Bone marrow (tissue), 2 donors: ENCODE measurements at places on chromosomes 13 and 19.
A peak's percentile ranks its signal among the peaks of the same experiment; 100 is the strongest.

- no peak for DNase-seq
Observed at GRCh38 chr13:31587698-31588266, 151.5 kb upstream of the RXFP2 start.

GRCh38 chr19:11499220-11499726 is 6.4 kb downstream of the ZNF653 start:
- DNase-seq: no peak

DNA sequence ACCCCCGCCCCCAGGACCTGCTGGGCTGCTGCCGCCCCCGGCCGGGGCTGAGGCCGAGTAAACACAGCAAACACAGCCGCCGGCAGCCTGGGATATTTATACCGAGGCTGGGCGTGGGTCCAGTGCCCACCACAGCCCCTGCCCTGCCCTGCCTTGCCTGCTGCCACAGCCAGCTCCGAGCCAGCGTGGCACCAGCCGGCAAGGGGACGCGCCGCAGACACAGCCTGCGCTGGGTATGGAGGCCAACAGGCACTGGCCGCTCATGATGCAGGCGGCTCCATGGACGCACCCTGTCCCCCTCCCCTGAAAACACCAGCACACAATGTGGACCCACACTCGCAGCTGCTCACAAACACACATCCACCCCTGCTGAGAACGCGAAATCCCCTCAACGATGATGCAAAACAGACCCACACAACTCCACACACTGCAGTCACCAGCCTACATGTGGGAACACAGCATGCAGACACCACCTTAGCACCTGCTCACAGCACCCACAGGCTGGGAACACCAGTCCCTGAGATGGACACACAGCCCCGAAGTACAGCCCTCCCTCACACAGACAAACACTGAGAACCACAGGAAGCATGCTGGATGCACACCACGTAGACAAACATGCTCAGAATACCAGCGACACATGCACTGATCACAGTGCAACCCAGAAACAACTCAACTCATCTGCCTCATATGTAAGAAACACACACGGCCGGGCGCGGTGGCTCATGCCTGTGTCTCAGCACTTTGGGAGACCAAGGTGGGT is 16.2 kb downstream of the CCDC97 start:
- DNase-seq: no peak

- DNase-seq: no peak
Observed at GRCh38 chr13:79481685-79482052, 714 bp downstream of the NDFIP2 start.

DNA sequence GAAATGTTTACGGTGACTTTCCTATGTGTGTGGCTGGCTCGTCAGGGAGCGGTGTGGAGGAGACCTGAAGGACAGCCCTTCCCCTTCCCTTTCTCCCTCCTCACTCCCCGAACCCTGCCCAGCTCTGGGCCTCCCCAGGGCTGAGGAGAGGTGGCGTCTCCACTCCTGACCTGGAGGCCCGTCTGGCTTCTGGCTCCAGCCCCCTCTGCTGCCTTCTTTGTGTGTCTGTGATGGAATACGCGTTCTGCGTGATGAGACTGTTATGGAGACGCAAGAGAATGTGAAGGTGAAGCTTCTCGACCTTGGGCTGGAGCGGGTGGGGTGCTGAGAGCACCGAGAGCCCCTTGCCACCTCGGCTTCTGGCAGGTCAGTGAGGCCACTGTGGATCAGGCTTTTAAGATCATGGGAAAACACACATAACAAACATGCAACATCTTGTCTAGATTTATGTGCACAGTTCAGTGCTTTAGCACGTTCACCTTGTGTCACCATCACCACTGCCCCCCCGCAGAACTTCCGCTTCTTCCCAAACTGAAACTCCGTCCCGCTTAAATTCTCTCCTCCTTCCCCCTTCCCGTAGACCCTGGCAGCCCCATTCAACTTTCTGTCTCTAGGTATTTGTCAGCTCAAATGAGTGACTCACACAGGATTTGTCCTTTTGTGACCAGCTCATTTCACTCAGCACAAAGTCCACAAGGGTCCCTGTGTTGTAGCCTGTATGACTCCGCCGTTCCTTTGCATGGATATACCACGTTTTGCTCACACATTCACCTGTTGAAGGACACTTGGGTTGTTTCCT is 24.7 kb downstream of the ATP11A start:
- DNase-seq: no peak

GRCh38 chr13:107977071-107977574 is 238.2 kb downstream of the LIG4 start:
- no peak for DNase-seq

- peak; percentile 94 for DNase-seq
Observed at GRCh38 chr19:1213391-1214286, 8.1 kb downstream of the STK11 start.

- no peak for DNase-seq
Observed at GRCh38 chr19:5889288-5889971, 14.2 kb downstream of the NDUFA11 start.

DNA sequence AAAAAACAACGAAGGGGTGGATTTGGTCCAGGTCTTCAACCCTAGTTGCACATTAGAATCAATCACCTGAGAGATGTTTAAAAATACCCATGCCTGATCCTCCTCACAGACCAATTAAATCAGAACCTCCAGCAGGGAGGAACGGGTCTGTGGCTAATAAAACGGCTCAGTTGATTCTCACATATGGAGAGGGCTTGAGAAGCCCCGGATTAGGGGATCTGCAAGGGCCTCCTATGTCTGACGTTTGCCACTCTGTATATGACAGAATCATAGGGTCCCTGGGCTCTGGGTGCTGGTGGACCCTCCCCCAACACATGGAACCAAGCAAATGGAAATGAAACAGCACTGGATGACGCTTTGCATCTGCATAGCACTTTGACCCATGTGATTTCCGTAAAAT is 36.7 kb upstream of the C13orf42 start:
- no peak for DNase-seq

DNA sequence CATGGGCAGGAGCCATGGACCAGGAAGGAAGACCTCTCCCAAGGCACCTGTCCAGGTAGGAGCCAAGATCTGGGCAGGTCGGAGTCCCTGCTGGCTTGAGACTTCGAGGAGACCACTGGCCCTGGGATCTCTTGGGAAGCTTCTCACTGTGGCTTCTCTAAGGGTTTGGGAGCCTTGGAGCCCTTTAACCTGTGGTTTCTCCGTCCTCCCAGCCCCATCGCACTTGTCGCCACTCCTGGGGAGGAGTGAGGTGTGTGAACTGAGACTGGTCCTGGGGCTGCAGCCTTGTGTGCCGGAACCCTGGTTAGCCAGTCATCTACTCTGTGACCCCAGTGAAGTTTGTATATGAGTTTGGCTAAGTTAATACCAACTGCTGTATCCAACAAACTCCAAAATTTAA is 8.2 kb downstream of the ZNF805 start:
- no peak for DNase-seq
